ENCODE measurements at places on chromosomes 1 and 21.

GRCh38 chr1:186518822-186519381 lies 58.0 kb upstream of the PDC start:
- DNase-seq = no peak

GRCh38 chr1:169858467-169858866 lies 35.2 kb downstream of the SCYL3 start:
- DNase-seq = no peak

DNA sequence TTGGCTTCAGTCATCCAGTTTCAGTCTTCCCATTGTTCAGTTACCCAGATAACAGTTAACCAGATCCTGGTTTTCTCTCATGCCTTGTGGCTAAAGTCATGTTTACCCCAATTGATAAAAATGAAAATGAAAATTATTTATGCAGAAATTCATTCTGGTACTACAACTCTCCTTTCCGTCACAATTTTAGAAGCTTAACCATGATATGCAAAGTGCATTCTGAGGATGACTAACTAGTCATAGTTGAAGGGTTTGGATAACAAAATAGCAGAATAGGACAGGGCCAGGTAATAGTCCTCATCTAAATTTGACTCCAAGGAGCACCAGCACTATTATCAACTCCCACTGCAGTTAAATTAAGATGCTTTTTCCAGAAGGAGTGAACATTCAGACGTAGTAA lies 94.7 kb downstream of the NTMT2 start:
- DNase-seq = no peak

DNA sequence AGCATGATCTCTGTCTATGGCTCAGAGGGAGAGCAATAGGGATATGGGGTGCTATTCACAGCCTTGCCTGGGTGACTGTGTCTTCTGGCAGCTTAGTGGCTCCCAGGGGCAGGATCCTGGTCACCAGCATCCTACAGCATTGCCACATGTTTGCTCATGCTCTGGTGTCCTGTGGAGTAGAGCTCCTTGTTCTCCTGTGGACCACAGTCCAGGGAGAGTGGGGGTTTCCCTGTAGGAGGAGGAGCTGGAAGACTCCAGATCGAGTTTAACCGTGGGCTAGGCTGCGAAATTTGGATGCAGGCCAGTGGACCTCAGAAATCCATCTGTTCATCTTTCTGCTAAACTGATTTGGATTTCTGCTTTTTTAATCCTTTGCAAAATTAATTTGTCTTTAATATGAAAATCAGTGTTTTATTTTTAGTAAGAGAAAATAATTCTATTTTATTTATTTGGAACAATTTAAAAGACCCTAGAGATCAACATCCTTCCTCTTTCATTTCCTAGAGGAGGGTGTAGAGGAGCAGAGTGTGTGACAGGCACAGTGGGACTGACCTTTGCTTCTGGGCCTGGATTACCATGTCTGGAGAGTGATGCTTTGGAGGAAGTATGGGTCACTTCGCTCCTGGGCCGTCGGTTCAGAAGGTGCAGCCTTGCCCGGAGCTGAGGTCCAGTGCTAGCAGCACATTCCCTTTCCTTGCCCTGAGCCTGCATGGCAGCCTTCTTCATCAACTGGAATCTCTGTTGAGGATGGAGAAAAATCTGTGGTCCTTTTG lies 17.4 kb downstream of the ADARB1 start:
- DNase-seq = no peak

DNA sequence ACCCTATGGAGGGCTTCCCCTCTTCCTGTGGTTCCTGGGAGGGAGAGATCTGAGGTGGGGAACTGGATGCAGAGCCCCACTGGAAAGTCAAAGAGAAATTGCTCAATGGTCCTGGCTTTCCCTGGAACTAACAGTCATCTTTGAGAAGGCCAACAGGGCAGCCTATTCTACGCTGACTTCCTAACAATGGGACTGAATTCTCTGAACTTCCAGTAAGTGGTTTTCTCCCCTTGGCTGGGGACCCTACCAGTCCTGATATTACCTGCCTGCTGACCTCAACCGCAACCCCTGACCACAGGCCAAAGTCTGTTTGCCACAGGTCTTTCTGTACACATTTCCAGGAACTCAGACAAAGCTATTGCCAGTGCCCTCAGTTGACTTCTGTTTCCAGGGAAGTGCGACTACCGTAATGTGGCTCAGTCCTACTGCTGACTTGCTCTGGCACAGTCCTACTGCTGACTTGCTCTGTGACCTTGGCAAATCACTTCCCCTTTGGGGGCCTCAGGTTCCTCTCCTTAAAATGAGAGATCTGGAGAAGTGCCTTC lies 55.3 kb downstream of the C8B start:
- no peak for DNase-seq

DNA sequence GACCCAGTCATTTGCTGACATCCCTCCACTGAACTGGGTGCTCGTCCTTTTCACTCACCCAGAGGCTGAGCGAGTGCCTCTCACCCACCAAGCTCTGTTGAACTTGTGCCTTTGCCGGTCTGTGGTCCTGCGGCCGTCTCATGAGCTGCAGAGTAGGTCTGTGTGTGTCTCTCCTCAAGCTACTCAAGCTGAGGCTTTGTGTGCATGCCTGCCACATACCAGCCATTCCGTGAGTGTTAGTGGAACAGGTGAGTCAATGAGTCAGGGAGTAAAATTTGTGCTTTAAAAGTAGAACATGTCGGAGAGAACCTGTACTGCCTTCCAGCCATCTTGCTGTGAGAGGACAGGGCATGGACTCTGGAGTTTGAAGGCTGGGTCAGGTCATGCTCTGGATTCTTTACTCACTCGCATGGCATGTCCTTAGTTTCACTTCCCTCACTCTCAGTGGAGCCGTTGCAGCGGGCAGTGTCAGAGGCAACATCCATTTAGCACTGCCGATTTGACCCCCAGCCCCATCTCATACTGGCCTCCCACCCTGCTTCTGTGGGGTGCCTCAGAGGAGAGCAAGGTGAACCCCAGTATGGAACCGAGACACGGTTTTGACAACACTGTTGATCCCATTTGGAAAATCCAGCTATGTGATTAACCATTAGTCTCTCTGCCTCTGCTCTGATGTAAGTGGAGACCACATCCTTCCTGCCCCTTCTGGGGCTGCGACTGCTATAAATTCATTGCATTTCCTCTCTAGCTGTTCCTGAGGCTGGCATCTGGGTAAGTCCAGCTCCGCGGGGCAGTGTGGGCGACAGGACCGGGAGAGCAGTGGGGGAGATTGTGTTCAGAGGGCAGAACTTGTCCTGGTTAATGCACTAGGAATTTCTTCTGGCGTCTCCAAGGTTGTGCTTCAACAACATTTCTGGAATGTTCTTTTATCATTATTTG lies at the start of gene NLRP3:
Gene NLRP3, plus strand, starts transcription at position 751 of the 939 bp plus-strand sequence. CDS start 2,628 bp downstream, outside the sequence.
- DNase-seq = peak; percentile 19

DNA sequence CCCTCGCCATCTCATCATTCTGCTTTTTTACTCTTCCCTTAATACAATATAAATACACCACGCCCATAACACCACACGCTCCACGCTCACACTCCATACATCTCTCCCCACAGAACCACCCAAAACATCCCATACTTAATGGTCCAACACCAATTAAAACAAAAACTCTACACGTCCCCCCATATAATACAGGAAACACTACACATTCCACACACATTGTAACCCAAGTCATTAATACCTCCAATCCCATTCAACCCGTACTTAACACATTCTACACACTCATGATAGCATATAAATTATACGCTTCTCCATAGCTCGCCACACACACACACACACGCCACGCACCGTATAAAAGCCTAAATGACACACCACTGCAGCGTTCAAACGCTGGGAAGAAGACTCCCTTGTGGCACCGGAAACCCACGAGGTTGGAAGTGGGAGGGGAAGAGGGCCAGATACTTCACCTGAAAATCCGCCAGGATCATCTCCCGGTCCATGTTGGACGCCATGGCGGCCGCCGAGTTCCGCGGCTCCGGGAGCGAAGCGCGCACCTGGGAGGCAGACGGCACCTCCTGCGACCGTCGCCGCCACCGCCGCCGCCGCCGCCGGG lies 659 bp downstream of the FAF1 start:
- DNase-seq = no peak
